ENCODE measurements at places on chromosomes 6 and 20.
A peak's percentile ranks its signal among the peaks of the same experiment; 100 is the strongest.

GRCh38 chr20:36086767-36087166 is 67.8 kb upstream of the EPB41L1 start:
- no peak for DNase-seq

DNA sequence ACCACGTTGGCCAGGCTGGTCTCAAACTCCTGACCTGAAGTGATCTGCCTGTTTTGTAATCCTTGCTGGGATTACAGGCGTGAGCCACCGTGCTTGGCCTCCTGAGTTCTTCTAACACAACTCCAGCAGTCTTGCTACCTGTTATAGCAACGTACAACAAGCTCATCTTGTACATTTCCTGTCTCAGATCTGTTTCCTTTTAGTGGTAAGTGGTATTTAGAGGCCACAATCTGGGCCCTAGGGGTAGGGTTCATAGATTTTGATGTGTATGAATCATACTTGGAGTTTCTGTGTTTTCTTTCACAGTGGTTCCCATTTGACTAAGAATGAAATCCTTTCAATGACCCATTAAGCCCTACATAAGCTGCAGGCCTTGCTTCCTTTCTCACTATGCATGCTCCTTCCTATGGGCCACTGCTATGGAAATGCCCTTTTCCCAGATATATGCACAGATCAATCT is 27.1 kb upstream of the SYNCRIP start:
- DNase-seq = no peak

DNA sequence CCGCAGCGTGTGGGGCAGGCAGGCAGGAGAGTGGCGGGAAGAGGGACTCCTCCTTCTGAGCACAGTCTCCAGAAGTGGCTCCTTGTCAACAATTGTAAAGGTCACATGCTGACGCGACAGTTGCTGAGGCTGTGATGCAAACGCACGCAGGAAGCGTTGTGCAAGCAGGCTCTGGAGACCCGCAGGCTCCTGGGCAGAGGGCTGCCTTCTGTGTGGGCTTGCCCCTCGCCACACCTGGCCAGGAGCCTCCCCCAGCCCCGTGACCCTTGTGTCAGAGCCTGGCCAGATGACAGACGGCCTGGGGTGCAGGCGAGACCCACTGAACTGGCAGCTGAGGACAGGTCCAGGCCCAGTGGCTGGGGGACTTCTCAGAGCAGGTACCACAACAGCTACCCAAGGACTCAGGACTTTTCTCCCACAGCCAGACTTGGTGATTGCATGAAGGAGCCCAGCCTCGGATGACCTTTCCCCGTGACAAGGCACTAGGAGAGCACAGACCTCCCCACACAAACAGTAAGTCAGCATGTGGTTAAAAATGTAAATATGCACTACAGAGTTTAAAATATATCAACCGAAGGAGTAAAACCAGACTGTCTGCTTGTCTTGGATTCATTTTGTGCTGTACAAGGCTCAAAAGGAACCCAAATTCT is 222.1 kb upstream of the RREB1 start:
- no peak for DNase-seq

DNA sequence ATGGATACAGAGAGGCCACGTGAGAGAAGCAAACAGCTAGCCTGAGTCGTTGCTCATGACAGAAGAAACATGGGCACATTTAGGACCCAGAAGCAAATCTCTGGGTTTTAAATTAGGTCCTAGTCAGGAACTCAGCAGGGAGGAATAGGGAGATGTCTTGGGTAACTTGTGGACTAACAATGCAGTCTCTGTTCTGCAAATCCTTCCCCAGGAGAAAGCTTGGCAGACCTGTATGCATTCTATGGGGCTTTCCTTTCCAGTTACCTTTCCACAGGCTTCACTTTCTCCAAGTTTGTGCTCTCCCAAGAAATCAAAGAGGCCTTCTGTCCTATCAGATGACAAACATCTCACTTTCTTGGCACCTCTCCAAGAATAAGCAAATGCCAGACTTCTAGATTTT is 47.2 kb upstream of the PLCB4 start:
- DNase-seq = no peak

GRCh38 chr6:54307439-54307910 is 766 bp upstream of the TINAG start:
- no peak for DNase-seq

DNA sequence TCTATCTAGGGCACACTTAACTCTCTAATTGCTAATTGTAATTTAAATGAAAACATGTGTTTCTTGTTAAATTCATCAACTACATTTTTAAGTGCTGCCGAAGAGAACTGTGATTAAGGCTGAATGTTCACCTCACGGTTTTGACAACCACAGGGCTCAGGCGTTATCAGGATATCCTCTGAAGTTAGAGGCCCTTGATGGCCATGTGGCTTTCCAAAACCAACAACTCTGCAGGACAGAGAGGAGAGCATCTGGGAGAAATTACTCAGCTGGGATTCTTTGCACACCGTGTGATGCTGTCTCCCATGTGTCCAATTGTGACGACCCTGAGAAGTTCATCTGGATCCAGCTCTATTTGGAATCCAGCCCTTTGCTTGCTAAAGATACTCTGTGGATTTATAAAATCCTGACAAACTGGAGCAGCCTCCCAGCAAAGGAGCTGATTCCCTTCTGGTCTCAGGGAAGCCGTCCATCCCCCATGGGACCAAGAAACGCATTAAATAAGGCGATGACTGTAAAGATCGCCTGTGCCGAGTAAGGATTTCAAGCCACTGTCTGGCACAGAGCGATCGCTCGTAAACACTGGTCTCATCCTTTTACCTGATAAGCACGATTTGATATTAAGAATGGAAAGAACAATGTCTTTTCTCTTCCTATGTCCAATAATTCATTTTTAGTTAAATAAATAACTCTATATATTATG is 401.1 kb downstream of the CD83 start:
- no peak for DNase-seq

- DNase-seq = no peak
Observed at GRCh38 chr6:113686049-113686448, 171.1 kb upstream of the MARCKS start.

- DNase-seq = no peak
Observed at GRCh38 chr20:57708694-57709673, 831 bp downstream of the PMEPA1 start.

DNA sequence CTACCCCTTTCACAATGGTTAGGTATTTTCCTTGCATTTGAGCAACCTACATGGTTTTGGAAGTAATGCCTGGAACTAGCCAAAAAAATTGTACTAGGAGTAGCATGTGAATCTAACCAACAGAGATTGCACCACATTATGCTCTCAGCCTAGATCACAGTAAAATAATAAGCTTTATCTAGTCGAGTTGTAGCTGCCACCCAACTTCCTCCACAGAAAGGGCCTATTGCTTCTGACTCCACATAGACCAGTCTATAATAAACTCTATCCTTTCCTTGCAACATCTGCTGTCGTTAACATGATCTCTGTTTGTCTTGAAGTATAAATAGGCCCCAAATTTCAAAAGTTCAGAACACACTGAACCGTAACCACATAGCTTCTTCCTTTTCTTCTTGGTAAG is 375.5 kb downstream of the PKHD1 start:
- no peak for DNase-seq

GRCh38 chr6:27176096-27176495 is 71.4 kb upstream of the PRSS16 start:
- DNase-seq = no peak

- DNase-seq = no peak
Observed at GRCh38 chr6:25961619-25962148, 918 bp upstream of the TRIM38 start.

DNA sequence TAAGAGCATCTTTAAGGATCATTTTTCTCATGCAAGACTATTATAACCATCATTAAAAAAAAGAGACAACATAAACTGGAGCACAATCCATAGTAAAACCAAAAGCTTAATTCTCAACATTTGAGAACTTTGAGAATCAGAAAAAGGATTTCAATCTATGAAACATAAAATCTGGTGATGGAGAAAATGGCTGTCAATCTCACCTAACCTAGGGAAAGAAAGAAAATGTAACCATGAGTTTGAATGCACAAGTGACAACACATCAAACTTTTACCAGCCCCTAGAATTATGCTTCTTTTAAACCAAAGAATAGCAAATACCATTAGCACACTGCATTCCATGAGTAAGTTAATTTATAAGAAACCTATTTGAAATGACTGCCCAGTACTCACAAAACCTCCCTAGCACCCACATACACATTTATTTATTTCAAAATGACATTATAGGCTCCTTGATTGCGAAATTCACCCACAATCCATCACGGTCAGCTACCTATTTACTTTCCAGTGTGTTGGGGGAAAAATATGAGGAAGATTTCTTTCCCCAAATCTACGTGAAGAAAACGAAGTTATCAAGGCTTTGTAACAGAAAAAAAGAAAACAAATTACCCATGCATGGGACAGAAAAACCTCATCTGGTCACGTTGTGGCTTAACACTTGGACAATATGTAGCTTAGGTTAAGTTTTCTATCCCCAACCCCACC is 828 bp downstream of the ASCC3 start:
- DNase-seq = no peak

DNA sequence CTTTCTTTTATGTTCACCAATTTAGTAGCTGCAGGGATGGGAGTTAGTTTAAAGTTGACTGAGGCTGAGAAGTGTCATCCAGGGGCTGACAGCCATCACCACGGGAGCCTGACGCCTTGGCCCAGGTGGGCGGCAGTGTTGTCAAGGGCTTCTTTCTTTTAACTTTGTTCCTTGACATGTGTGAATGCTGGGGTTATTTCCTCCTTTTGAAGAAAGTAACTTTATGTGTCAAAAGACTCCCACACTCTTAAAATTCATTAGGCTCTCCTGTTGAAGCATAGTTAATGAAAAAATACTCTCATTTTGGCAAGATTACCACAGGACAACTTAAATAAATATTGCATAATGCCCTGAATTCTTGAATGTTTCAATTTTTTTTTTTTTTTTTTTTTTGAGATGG is 50.0 kb downstream of the SASH1 start:
- no peak for DNase-seq

GRCh38 chr6:44915111-44915510 is 413.0 kb upstream of the RUNX2 start:
- DNase-seq = no peak

GRCh38 chr6:9408402-9409117 is 973.2 kb upstream of the SLC35B3 start:
- DNase-seq = no peak

GRCh38 chr6:4280707-4281106 is 145.3 kb upstream of the ECI2 start:
- DNase-seq = no peak

GRCh38 chr6:104859225-104860146 is at the start of gene HACE1:
TSS of gene HACE1 (minus strand) at chr6:104859919. CDS start at chr6:104859642, 277 bp downstream.
- DNase-seq = peak; percentile 74

GRCh38 chr20:56222201-56222600 is 26.3 kb upstream of the MC3R start:
- DNase-seq = no peak

- DNase-seq = no peak
Observed at GRCh38 chr20:4041748-4042411, 26.5 kb upstream of the RNF24 start.

- DNase-seq = no peak
Observed at GRCh38 chr6:10554826-10555225, 33.7 kb downstream of the GCNT2 start.

GRCh38 chr20:38926934-38927616 is 858 bp downstream of the FAM83D start:
- DNase-seq = no peak

DNA sequence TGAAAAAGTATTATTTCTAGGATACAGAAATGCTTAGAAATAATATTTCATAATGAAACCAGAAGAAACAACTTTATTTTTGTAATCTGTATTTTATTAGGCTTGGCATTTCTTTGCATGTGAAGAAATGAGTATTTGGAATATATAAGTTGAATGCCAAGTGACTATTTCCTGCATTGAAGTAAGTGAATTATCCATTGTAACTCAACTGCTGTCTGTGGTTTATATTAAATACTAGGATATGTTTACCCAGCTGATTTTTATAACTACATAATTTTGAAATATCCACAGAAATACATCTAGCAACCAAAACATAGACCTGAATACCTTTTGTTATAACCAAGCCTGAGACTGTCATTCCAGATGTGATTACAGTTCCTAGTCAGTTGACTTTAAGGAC is 207.6 kb downstream of the THBS2 start:
- no peak for DNase-seq

Measured in stimulated activated CD8-positive, alpha-beta memory T cell treated with anti-CD3 and anti-CD28 coated beads, Interleukin-4, amount 100 ng/mL, for 1 hour (primary cell).